ENCODE measurements at places on chromosomes 2 and 18.

GRCh38 chr2:67752969-67753368 lies 309.8 kb downstream of the C1D start:
- peak; percentile 67 for DNase-seq

DNA sequence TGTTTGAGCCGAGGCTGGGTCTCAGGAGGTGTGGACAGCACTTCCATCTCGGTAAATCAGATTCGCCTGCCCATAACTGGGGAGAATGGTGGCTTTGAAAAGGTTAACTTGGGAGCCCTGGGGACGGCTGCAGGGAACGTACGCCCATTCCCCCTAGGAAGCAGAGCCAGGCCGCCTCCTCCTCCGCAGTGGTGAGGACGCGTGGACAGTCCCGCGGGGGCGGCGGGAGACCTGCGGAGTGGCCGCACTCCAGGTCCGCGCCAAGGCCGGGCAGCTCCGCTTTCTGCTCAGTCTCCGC lies 845 bp upstream of the MYCN start:
- no peak for DNase-seq

DNA sequence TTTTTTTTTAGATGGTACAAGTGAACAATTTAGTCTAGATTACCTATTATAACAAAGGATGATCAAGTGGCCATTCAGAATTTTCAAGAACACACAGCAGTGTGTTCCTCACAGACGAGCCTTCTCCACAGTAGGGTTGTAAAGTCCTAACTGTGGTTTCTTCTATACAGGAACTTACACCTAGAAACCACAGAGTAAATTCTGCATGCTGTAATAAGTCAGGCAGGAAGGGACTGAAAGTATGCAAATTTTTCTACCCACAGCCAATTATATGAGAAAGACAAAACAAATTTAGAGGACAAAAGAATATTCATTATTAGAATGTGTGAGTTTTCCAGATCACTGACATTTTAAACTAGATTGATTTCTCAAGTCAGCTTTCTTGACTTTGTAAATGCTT lies 99.5 kb downstream of the RBMS1 start:
- no peak for DNase-seq

GRCh38 chr2:177246000-177246399 lies 18.5 kb downstream of the NFE2L2 start:
- no peak for DNase-seq

DNA sequence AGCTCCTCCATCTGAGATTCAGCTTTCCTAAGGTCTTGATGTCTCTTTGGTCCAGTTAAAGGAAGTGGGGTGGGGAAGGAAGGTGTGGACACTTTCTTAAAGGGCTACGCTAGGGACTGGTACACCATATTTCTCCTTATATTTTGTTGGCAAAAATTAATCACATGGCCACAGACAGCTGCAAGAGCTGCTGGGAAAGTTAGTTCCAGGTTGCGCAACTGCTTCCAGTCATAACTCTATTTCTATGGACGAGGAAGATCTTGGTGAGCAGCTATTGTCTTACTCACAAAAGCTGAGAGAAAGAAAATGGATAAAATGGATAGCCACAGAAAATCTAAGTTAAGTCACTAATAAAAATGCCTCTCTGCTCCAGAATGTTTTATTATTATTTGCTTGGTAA lies 60.7 kb upstream of the PPM1B start:
- DNase-seq = peak; percentile 53

DNA sequence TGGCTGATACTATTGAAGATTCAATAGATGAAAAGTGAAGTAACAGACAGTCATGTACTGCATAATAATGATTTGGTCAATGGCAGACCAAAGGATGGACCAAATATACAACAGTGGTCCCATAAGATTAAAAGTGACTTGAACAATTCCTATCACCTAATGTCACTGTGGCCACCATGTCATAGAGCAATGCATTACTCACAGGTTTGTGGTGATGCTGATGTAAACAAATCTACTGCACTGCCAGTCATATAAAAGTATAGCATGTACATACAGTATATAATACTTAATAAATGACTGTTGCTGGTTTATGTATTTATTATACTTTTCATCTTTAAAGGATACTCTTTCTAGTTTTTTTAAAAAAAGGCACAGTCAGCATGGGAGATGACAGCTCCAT lies 99.9 kb downstream of the USP34 start:
- DNase-seq = no peak

DNA sequence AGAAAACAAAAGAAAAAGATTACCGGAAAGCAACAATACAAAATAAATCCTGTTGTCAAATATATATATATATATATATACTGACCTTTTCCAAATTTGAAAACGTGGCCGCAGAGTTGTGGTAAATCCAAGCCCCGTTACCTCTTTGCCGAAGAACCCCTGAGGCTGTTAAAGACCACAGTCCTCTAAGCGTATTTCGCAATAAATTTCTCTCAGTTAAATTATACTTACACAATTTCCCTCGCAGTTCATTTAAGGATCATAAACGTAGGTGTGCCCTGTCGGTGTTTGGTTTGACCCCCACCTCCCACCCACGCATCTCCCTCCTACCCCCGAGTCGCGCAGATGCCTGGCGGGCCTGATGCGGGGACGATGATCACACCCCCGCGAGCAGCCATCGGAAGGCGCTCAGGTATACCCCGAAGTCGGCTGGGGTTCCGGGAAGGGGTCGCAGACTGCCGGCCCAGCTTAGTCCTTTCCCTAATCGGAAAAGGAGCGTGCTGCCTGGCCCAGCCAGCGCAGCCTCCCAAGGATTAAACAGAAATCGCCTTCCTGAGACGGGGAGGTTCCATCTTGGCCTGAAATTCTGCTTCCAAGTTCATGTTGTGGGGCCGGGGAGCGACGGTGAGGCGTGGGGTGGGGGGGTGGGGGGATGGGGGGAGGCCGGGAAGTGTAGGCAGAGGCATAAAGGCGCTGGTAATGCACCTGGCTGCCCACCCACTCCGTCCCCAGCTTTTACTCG lies 2.9 kb upstream of the MEIS1 start:
- DNase-seq = no peak

DNA sequence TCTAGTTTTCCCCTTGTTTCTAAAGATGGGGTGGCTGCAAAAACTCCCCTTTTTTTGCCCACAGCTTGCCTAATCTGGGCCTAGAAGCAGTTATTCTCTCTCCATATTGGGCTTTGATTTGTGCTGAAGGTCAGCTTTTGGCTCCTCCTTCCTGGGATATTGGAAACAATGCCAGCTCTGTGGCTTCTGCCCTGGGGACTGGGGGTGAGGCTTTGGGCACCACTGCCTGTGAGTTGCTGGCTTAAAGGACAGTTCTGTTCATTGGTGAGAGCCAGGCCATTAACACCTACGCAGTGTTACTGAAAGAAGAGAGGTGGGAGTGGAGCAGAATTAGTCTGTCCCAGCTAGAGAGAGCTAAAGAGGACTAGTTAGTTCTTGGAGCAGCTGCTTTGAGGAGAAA lies 4.3 kb downstream of the UBXN2A start:
- peak; percentile 13 for DNase-seq

DNA sequence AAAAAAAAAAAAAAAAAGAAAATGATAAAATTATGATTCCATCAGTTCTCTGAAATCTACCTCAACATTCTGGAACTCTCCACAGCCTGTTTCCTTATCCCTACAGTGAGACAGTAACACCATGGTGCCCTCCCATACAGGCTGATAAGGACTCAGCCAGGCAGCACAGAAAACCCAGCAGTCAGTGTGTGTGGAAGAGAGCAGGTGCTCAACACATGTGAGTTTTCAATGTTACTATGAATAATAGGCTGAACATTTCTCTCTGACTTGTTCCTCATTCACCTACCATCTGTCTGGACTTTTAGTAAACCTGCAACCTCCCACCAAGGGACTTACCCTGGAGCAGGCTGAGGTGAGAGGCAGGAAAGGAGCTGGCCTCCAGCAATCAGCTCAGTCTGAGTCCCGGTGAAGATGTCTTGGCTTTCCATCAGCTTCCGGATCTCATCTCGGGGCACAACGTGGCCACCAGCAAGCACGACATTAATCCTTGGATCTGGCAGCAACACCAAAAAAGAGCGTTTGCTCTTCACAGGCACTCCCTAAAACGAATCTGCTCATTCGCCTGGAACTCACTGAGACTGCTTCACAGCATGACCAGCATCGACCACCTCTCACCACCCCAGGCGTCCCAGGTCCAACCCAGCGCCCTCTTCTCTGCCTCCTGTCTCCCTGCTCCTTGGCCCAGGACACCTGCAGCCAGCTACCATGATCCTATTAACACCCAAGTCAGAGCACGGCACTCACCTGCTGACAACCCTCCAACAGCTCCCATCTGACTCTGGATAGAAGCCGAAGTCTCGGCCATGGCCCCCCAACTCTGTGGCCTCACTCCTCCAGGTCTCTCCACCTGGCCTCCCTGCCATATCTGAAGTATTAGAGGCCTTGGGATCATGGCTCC lies 16.5 kb downstream of the PASK start:
- DNase-seq = no peak

GRCh38 chr2:127124426-127124825 lies 17.5 kb upstream of the BIN1 start:
- no peak for DNase-seq

DNA sequence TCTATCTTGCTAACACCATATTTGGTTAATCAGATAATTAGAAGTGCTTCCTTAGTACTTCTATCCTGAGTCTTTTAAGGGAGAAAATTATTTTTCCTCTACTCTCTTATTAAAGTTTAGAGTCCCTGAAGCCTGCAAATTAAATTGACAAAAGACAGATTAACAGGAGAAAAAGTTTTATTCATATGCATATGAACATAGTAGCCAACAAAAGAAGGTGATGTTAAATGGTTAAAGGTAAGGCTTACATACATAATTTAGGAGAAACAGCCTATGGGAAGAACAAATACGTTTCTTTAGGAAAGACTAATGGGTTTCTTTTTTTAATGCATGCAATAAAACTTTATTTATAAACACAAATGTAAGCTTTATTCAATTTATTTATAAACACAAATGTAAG lies 805.0 kb downstream of the CPS1 start:
- no peak for DNase-seq

DNA sequence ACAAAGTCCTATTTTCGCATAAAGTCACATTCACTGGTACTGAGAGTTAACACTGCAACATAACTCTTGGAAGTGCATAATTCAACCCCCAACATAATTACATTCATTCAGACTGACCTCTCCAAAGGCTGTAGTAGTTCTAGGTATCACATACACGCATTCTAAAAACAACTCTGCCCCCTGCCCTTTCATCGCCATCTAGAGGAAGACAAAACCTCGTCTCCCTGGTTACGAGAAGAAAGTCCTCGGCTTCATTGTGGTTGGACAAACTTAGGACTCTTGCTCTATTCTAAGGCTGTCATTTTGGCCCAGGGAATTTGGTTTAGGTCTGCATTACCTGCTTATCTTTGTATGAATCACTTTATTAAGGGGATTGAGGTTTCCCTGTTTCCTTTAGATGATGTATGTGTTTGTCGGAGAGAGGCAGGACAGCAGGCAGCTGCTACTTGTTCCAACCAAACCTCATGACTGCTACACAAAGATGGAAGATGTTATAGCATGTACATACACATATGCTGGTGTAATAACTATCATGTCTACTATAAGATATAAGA lies 215.4 kb upstream of the NRXN1 start:
- DNase-seq = no peak

- DNase-seq = no peak
Observed at GRCh38 chr2:103232865-103233264, 471.0 kb downstream of the TMEM182 start.

- DNase-seq = no peak
Observed at GRCh38 chr18:57431002-57431382, 4.2 kb upstream of the ONECUT2 start.

DNA sequence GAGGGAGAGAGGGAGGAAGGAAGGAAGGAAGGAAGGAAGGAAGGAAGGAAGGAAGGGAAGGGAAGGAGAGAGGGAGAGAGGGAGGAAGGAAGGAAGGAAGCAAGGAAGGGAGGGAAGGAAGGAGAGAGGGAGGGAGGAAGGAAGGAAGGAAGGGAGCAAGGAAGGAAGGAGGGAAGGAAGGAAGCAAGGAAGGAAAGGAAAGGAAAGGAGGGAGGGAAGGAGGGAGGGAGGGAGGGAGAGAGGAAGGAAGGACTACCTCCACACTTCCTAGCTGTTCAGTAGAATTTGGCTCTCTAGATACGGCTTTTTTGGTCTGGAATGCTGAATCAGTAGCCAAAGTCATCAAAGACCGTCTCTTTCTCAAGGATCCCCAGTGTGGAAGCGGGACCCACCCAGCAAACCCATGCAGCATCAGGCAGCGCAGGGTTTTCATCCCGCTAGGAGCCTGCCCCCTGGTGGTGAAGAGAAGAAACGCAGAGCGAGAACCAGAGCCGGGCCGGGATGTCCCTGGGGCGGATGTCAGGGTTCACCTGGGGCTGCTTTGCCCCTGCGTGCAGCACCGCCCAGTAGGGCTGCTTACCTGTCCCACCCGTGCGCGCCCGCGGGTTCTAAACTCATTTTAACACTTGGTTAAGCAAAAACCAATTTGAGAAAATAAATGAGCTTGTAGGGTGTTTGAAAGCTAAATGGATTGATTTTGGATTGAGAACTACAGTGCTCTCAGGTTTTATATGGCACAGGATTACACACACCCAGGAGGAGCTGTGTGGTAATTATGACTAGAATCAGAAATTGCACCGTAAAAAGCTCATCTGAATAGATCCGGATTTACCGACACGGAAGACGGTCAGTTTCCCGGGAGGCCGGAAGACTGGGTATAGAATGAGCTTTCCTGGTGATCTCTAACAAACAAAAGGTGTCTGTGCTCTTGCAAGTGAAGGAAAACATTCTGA lies 48.1 kb upstream of the ARL4C start:
- DNase-seq = peak; percentile 59

GRCh38 chr2:105442056-105442455 lies 43.2 kb upstream of the FHL2 start:
- DNase-seq = no peak

DNA sequence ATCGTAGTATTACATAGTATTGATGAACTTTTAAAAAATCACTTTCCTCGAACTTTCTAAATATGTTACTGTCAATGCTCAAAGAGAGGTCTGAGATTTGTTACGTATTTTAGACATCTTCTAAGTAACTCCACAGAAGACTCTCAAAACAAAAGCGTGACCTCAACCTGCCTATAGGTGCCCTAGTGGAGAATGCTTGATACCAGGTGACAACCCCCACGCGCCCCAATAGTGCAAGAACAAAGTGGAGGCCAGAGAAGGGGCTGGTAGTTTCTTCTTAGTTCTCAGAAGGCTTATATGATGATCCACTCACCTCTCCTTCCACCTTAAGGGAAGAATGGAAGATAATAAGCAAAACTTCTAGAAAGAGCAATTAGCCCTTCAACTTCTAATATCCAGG lies 102.6 kb downstream of the ANKRD44 start:
- no peak for DNase-seq
